RPMI8226 (cell line): ENCODE measurements at places on chromosomes 1 and 21.

DNA sequence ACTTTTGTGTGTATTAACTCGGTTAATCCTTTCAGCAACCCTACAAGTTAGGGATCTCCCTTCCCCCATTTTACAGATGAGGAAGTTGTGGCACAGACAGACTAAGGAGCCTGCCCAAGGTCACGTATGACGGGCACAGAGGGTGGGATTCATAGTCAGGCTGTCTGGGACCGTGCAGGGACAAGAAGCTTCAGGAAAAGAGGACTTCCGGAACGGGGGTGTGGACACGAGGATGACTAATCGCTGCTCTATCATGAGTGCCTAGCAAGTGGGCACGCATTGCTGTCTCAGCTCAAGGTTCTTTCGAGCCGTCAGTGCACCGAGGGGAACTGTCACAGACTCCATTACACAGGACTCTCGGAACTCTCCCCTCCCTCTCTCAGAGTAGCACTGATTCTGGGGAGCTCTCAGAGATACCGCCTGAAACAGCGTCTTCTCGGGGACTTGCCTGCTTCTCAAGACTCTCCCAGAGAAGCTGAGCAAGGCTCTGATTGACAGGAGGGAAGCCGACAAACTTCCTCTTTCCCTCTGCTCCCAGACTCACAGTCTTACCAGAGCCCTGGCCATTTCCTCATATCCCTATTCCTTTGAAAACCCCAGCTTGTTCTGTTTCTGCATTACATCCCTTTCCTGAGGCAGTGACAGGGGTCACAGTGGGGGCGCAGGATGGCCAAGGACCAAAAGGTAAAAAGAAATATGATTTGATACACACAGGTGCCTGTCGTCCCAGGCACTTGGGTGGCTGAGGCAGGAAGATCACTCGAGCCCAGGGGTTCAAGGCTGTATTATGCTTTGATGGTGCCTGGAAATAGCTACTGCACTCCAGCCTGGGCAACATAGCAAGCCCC lies 14.4 kb downstream of the FHAD1 start:
- no peak for DNase-seq

GRCh38 chr1:95582191-95582590 lies 348.2 kb downstream of the RWDD3 start:
- no peak for DNase-seq

GRCh38 chr1:168518201-168518689 lies 25.6 kb downstream of the XCL2 start:
- no peak for DNase-seq

DNA sequence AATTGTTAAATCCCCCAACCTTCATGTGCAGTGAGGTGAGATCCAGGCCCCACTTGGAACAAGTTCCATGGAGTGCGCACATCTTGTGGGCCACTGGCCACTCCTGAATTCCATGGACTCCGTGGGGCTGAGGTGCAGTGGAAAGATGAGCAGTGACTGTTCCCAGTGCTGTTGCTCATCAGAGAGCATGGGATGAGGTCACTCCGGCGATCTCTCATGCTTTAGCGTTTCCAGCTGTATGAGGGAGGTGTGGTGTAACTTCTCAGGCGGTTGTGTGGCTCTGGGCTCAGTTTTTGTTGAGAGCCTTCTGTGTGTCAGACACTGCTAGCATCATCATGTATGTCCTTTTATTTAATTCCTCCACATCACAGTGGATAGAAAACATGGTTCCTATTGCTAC lies 96.2 kb downstream of the GALNT2 start:
- DNase-seq: no peak
